ENCODE measurements at places on chromosomes 13 and 19.

DNA sequence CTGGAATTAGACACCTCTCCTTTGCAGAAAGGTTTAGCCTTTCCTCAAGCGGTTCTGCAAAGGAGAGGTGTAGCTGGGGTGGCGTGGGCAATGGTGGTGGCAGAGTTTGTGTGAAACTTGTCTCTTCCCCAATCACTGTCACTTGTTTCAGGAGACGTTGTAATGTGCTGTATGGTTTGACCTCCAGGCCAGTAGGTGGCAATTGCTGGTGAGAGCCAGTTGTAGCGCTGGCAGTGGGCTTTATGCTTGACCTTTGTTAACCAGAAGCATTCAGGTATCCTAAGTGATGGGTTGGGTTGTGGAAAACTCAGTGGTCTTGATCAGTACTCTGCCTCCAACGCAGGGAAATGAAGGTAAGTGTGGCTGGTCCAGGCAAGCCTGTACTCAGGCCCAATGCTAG, 12.7 kb upstream of the LILRA5 start:
- DNase-seq, result no peak

- DNase-seq, result no peak
These were observed 71.1 kb upstream of the KLF12 start for GRCh38 chr13:74205313-74205690.

- DNase-seq, result no peak
These were observed 7.6 kb downstream of the CEBPG start for GRCh38 chr19:33381101-33381500.

- DNase-seq, result no peak
These were observed 63.0 kb upstream of the TPM4 start for GRCh38 chr19:16013181-16013850.

GRCh38 chr13:74966814-74967424, 515.0 kb downstream of the TBC1D4 start:
- no peak for DNase-seq

- no peak for DNase-seq
These were observed 25.7 kb downstream of the TLE6 start for GRCh38 chr19:3003046-3003445.

GRCh38 chr13:29845440-29846056, 4.9 kb downstream of the UBL3 start:
- no peak for DNase-seq

DNA sequence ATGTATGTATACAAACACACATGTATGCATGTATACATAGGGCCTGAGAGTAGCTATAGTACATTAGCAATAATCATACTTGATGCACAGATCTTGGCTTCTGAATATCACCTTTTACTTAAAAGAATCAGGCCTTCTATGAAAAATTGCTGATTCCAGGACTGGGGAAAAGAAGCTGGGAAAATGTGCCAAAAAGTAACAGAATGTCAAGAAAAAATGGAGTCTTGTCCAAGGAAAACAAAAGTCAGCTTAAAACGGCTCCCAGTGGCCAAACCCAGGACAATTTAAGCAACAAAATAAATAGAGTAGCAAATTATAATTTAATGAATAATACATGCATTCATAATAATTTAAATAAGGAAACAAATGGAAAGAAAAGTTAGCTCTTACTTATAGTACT, 2104.9 kb downstream of the PCDH9 start:
- DNase-seq, result no peak

GRCh38 chr19:36113894-36114720, 568 bp downstream of the POLR2I start:
- no peak for DNase-seq

GRCh38 chr13:77318741-77319140, 8.2 kb downstream of the MYCBP2 start:
- DNase-seq, result no peak

DNA sequence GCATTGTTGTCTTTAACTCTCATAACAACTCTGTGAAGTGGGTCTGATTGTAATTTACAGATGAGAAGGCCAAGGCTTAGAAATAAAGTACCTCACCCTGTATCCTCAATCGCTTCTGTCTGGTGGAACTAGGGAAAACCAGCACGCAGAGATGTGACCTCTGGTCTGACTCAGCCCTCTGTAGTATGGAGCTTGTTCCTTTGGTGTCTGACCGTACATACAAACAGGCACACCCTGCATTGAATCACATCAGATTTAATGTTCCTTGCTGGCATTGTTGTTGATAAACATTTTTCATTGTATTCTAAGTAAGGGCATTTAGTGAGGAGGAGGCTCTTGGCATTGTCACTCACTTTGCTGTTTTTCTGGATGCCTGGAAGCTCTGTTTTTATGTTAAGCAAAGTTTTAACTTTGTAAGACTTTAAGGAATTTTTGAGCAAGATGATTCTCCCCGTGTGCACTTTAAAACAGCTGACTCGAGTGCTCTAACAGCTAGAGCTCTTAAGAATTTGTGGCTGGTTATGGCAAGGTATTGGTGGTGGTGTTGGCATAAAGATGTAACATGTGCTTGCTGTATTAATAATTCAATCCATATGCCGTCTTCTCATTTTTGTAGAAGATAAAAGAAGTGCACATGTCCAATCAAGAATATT, 89.0 kb upstream of the SPATA13 start:
- no peak for DNase-seq

GRCh38 chr13:74288361-74288911, 154.2 kb upstream of the KLF12 start:
- DNase-seq, result no peak

GRCh38 chr13:73776151-73776785, 357.9 kb downstream of the KLF12 start:
- DNase-seq, result no peak

GRCh38 chr13:71399631-71400215, 467.3 kb downstream of the DACH1 start:
- DNase-seq, result no peak

GRCh38 chr13:94390881-94391280, 88.6 kb downstream of the DCT start:
- no peak for DNase-seq

- DNase-seq, result no peak
These were observed 15.2 kb downstream of the ZFP14 start for GRCh38 chr19:36363845-36364244.

GRCh38 chr19:45981350-45981749, 7.7 kb upstream of the NOVA2 start:
- no peak for DNase-seq

DNA sequence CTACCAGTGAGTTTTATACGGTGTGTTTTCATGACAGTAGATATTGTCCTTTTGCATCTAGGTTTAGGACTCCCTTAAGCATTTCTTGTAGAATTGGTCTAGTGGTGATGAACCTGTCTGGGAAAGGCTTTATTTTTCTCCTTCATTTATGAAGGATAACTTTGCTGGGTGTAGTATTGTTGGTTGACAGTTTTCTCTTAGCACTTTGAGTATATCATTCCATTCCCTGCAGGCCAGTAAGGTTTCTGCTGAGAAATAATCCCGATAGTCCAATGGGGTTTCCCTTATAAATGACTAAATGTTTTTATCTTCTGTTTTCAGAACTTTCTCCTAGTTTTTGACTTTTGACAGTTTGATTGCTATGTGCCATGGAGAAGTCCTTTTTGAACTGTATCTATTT, 57.2 kb downstream of the DNAJC3 start:
- no peak for DNase-seq

GRCh38 chr13:50589651-50590054, 253.8 kb downstream of the DLEU7 start:
- DNase-seq, result no peak

DNA sequence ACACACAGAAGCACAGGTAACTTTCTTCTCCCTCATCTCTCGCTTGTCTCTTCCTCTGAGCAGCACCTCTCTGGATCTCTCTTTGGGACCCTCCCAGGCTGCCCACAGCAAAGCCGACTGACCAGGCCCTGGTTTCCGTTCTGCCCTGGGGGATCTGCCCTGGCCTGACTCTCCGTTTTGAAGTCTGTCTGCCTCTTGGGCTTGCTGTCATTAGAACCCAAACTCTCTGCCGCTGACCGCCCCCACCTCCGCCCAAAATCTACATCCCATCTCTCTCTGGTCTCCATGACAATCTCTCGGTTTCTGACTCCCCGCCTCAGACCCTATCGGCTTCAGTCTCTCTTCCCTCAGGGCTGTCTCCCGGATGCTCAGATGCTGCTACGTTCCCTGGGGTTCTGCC, 6.9 kb downstream of the KCNC3 start:
- DNase-seq, result no peak

DNA sequence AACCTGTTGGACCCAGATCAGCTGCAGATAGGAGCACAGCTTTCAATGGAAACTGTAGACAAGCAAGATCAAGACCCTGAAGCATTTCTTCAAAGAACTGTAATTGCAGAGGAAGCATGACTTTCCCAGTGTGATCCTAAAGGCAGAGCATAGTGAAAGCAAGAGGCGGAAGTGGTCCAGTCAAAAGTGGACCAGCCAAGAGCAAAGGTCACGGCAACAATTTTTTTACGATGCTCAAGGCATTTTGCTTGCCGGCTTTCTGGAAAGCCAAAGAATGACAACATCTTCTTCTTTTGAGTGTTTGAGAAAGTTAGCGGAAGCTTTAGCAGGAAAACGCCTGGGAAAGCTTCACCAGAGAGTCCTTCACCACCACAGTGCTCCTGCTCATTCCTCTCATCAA, 111.6 kb downstream of the RNF17 start:
- no peak for DNase-seq

DNA sequence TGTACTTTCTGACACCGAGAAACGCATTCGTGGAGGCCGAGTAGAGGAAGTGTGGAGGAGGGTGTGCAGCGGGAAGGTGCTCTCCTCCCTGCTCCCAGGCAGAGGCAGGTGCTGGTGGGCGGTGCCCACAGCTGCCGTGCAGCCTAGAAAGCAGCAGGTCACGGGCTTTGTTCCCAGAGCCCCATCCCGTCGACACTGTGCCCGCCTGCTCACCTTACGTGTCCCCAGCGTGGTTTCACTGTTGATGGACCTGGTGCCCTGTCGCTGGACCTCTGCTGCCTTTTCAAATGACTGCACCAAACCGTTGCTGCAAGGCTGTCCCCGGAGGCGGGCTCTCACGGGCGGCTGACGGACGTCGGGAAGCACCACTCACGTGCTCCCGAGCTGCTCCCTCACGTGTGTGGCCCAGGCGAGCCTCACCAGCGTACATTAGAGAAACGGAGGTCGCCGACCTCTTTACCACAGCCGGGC, 20.8 kb downstream of the PLEKHJ1 start:
- no peak for DNase-seq

GRCh38 chr13:83618966-83619365, 263.3 kb downstream of the SLITRK1 start:
- no peak for DNase-seq

GRCh38 chr19:17487284-17488121, 17.2 kb downstream of the SLC27A1 start:
- DNase-seq, result no peak

GRCh38 chr13:52411629-52412028, 5.7 kb upstream of the THSD1 start:
- DNase-seq, result no peak

All from AG09319 (cell line).